Mucosa of gallbladder (tissue), 1 donor: ENCODE measurements at places on chromosomes 6 and 20.

GRCh38 chr6:166050559-166050958, 117.1 kb downstream of the TBXT start:
- no peak for DNase-seq

DNA sequence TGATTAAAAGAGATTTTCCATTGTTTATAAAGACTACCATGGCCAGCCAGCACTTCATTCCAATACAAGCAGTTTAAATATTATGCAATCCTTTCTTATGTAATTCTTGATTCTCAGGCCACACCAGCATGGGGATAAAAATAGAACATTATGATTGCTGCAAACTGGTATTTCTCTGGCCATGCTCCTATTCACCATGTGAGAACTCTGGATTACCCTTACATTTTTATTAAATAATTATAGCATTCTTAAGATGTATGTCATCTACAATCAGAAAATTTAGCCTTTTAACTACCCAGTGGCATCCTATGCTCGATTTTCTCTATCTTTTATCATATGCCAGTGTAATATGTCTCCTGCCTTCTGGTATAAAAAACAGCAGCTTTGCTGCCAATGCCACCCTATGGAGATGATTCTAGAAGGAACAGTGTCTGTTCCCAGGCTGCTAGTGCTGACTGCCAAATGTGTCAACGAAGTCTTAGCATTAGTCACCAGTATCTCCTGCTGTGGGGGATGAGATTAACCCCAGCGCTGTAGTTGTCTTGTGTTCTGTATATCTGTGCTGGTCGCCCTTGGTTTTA, 501.4 kb downstream of the BCKDHB start:
- DNase-seq, result peak; percentile 18

DNA sequence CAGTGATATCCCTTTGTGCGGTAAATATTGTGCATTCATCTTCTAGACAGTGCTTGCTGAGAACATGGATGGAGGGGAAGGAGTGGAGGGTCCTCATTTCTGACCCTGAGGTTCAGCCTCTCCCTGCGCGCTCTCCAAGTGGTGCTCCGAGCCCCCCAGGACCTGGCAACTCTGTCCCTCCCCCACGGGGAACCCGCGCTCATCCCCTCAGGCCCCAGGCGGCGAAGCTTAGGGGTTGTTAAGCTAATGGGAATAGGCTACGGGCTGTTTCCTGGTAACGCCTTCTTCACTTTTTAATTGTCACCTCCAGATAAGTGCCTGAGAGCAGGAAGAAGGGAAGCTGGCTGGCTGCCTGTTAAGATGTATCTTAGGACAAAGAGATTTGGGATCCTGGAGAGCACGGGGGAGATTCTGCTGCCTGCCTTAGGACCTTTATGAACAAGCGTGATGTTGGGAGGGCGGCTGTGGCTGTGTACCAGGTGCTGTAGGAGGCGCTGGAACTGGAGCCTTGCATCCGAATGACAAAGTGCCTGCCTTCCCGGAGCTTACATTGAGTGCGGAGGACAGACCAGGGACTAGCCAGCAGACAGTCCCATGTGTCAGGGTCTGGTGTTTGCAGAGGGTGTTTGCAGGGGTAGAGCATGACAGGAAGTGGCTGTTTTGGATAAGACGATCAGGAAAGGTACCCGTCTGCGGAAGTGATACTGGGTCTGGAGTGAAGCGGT, 11.7 kb downstream of the TSHZ2 start:
- no peak for DNase-seq

DNA sequence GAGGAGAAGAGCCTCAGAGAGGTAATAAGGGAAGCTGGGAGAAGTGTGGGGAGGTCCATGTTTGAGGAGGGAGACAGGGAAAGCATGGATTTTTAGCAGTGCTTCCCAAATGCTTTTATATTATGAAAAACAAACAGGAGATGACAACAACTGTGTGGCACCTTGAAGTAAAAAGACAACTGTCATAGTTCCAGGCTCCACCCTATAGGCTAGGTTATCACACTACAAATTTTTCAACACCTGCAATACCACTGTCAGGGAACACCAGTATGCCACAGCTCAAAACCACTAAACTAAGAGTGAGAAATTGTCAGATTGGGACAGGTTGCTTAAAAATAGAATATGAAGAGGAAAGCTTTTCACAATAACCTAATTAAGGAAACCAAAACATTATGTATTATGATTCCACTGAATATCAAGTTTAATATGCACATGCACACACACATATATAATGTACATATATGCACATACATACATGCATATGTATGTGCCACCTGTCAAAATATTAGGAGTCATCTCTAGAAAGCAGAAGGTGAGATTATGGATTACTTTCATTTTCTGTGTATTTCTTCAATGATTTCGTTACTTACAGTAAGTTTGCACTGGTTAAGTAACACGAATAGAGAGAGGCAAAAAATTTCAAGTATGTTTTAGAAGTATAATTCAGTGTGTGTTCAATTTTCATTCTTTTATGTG, 261.2 kb downstream of the PTPRK start:
- DNase-seq, result no peak

DNA sequence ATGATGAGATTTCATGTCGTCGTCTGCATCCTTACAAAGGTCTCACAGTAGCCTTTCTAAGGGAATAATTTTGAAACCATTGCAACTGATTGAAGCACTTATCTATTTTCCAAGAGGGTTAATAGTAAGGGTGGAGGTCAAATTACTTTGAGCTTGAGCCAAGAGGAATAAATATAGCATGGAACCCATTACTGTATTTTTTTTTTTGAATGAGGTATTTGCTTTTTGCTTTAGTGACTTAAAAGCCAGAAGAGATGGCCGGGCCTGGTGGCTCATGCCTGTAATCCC, 78.3 kb downstream of the SCAND1 start:
- DNase-seq, result no peak

DNA sequence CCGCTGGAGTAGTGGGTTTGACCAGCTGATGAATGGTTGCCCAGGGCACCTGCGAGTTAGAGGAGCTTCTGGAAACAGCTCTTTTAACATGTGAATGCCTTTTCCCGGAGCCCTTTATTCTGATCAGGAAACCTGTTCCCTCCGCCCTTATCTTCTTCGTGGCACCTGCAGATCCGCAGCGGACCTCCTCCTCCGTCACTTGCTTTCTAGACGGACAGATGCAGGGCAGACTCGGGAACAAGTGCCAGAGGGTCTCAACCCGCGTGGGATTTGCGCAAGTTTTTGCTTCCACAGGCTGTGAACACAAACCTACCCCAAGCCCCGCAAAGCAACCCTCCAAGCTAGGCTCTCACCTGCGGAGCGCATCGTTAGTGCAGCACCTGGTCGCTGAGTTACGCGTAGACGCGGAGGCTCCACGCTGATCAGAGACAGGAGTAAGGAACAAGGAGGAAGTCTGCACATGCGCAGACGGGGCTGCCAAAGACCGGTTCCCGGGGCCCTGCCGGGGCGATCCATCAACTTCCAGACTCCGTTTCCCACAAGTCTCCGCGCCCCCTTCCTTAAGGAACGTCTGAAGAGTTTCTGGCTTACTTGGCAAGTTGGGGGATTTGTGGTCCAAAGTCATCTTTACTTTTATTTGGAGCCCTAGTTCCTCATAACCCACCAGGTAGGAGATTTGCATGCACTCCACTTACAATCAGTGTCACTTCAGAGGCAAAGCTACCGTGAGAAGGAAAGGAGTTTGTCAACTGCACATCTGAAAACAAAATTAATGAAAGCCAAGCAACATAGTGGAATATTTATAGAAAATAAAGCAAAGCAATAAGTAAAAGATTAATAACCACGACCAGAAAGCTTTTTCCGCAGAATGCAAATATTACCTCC, 52.7 kb upstream of the ELMO2 start:
- DNase-seq, result peak; percentile 71

GRCh38 chr20:43973671-43974450, 59.2 kb downstream of the TOX2 start:
- no peak for DNase-seq
